Adipocyte (in vitro differentiated cells): ENCODE measurements at places on chromosomes 3 and 15.

GRCh38 chr3:178562143-178562946, 26.1 kb downstream of the KCNMB2 start:
- DNase-seq, result peak; percentile 34

GRCh38 chr15:57070674-57071073, 152.2 kb downstream of the TCF12 start:
- DNase-seq, result no peak

GRCh38 chr3:137165117-137165806, 207.5 kb downstream of the IL20RB start:
- no peak for DNase-seq

DNA sequence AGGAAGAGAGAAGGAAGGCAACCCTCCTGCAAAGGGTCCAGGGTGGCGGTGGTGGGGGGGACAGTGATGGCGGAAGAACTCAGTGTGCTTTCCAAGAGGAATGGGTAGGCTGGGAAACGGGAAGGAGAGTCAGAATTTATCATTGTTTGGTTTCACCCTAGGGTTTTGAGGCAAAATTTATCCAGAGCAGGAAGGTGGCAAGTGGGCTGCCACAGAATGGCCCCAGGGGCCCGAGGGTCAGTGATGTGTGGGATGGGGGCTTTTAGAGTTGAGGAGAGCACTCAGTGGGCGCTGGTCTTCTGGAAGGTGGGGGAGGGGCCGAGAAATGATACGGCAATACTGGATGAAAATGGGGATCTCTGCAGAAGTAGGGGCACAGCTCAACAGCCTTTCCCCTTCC, 581 bp downstream of the FAM131A start:
- no peak for DNase-seq

DNA sequence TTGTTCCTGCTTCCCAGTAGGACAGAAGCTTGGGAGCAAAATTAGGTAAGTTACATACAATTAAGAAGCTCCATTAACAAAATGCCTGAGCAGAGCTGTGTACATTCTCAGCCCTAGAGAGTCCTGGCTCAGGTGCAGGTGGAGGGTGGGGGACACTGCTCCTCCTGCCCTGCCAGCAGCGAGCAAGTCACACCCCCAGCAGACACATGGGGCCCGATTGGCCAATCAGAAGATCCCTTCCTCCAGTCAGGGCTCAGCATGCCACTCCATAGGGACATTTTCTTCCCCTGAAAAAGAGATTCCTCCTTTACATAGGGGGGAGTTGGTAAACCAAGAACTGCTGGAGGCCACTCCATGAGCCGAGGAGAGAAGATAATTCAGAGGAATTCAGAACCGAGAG, 62.1 kb downstream of the PLXNA1 start:
- no peak for DNase-seq

DNA sequence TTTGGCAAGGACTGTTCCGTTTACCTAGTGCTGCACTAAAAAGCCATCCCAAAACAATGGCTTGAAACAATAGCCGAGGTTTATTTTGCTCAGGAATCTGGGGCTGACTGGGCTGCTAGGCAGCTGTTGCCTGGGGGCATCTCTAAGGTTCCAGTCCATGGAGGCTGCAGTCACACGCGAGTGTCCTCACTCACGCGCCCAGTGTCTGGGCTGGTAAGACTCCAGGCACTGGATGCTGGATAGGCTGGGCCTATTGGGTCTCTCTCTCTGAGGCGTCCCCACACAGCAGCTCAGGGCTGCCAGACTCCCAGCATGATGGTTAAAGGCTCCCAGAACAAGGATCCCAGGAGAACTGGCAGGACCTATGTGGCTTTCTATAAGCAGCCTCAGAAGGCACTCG, 34.2 kb downstream of the ALS2CL start:
- peak; percentile 70 for DNase-seq

GRCh38 chr3:31777887-31778286, 203.2 kb downstream of the OSBPL10 start:
- DNase-seq, result no peak

GRCh38 chr15:68433551-68433950, 1.6 kb upstream of the ITGA11 start:
- DNase-seq, result no peak

DNA sequence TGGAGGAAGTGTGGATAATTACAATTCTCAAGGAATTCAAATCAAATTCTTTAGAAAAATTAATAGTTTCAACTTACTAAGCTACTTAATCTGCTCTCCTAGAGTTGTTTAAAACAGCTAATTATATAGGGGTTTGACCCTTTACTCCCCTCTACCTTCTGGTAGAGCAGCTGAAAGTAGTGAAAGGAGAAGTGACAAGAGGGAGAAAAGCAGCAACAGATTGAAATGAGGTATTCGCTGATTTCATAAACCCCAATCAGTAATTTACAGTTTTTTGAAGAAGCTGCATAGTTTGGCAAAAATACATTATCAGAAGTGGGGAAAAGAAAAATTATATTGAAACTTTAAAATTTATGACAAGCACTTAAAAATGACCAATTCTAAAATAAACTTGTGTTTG, 52.8 kb downstream of the ZMAT3 start:
- DNase-seq, result no peak

DNA sequence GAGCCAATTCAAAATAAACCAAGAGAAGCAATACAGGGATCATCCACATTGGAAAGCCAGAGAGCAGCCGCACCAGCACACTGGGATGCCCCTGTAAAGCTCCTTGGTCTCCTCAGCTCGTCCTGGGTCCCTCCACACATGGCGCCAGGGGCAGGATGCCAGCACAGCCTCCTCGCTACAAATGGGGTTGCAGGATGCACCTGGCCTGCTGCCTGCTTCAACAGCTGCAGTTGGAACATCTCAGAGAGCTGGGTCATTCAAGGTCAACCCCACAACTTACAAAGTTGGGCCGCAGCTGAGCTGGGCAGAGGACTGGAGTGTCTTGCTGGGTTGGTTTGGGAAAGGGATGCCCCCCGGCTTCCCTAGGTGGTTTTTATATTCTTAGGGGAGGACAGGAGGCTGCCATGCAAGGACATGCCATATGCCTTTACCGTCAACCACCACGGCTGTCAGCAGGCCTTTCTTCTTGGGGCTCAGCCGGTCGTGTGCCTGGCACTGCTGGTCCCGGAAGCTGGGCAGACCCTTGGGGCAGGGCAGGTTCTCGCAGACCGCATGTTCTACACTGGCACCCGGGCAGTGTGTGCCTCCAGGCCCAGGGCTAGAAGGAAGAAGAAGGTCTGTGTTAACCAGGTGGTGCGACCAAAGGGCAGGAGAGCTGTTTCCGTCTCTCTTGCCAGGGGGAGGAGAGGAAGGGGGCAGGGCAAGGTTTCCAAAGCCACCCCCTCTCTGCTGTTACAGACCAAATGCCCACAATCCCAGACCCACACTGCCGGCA, 225.2 kb downstream of the ADAMTS17 start:
- DNase-seq, result no peak

- DNase-seq, result no peak
Observed at GRCh38 chr3:34298653-34299052, 500.2 kb downstream of the PDCD6IP start.

DNA sequence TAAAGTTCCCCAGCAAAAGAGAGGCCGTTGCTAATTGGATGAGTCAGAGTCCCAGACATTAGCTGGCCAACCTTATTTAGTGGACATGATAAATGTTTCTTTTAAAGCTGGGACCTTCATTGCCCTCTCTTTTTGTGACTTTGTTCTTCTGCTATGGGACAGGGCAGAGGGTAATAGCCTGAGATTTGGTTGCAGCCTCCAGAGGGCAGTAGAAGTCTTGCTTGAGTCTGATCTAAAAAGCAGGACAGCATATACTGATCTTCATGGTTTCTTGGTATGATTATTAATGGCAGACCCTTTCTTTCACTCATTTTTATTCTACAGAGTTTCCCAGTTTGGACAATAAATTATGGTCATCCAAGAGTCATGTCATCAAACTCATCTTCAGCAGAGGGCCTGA, 25.1 kb upstream of the ZKSCAN7 start:
- DNase-seq, result peak; percentile 12

- DNase-seq, result no peak
Observed at GRCh38 chr3:122536632-122537001, 21.9 kb upstream of the KPNA1 start.

- DNase-seq, result no peak
Observed at GRCh38 chr15:56587686-56588085, 122.7 kb upstream of the MNS1 start.

DNA sequence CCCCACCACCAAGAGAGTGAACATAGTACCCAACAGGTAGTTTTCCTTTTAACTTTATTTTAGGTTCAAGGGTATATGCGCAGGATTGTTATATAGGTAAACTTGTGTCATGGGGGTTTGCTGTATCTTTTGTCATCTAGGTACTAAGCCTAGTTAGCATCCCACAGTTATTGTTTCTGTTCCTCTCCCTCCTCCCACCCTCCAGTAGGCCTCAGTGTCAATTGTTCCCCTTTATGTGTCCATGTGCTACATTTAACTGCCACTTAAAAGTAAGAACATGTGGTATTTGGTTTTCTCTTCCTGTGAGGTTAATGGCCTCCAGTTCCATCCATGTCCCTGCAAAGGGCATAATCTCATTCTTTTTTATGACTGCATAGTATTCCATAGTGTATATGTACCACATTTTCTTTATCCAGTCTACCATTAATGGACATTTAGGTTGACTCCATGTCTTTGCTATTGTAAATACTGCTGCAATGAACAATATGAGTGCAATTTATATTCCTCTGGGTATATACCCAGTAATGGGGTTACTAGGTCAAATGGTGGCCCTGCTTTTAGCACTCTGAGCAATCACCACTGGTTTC, 66.2 kb downstream of the ST3GAL6 start:
- no peak for DNase-seq

DNA sequence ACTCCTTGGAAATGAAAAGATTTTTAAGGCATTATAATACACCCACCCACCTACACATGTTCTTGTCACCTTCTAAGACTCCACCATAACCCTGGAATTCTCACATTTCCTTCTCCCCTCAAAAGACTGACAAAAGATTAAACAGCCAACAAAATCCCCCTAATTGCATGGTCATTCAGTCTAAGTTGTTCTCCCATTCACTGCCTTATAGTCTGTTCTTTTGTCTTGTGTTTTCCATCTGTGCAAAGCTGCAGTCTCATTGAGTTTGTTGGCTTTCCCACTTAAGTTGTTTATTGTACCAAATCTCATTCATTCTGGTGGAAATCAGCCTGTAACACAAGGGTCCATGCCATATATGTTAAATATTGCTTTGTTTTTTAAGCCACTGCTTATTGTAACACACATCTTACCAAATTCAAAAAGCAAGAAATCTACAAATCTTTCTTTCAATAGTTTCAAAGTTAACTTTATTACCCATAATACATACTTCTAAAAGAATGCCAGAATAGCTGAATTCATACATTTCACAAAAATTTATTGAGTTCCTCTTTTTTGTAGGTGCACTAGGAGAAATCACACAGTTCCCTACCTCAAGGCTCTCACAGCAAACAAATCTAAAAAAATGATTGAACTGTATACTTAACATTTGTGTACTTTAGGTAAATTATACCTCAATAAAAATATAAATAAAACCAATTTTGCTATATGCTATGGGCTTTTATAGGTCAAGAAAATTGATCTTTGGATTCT, 2.4 kb upstream of the RCN2 start:
- no peak for DNase-seq

- no peak for DNase-seq
Observed at GRCh38 chr3:26703519-26703918, 80.9 kb downstream of the LRRC3B start.

GRCh38 chr3:120173056-120173675, 78.9 kb upstream of the GSK3B start:
- no peak for DNase-seq

GRCh38 chr3:98972720-98973119, 71.2 kb upstream of the DCBLD2 start:
- no peak for DNase-seq

DNA sequence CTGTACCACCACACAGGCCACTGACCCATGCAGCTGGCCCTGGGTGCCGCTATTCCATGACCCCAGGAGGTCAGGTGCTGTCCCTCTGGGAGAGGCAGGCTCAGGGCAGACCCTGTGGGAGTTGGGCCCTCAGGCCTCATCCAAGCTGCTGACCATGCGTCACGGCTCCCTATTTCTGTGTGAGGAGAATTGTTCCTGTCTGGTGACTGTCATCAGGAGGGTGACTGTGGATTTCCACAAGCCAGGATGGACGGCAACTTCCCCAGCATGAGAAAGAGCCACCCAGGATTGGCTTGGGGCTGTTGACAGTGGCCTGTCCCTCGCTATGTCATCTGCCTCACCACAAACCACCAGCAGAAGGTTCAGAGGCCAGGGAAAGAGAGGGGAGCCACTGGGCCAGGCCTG, 41.4 kb downstream of the ZDHHC19 start:
- no peak for DNase-seq

DNA sequence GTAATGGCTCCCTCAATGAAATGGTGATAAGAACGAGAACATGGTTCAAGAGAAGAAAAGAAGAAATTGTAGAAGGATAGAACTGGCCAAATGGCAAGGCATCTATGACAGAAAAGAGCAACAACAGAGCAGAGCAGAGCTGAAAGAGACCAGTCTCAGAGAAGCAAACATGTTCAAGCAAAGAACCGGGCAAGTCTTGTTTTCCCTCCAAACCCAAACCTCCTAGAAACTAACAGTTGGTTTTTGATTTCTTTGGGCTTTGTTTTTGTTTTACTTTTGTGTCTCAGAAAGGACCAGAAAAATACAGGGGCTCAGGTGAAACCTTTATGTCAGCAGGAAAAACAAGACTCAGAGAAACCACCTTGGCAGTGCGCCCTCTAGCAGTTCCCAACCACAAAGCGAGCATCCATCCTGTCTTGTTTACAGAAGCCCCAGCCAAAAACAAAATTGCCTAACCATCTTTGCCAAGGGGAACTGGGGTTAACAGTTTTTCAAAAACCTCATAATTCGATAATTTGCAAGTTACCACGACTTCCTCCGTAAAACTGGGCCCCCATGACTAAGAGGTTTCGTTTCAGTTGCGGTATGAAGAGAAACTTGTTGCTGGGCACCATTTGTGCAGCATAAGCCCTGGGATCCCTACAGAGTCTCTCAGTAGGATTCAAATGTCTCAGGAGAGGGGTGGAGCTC, 159.2 kb upstream of the SLC24A5 start:
- no peak for DNase-seq

DNA sequence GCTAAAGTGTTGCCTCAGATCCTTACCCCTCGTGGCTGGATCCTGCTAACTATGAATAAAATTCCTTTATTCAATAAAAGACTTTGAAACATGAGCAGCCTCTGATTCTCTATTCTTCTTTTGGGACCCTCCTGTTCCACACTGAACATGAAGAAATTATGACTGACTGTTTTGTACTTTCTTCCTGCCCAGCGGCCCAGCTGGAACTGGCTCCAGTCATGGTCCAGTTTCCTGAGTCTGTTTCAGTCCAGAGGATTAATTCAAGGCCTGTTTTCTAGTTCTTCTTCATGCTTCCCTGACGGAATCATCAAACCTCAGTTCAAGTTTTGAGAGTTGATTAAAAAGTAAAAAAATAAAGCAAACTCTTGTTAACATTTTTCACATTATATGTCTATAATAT, 52.6 kb upstream of the CP start:
- peak; percentile 9 for DNase-seq

DNA sequence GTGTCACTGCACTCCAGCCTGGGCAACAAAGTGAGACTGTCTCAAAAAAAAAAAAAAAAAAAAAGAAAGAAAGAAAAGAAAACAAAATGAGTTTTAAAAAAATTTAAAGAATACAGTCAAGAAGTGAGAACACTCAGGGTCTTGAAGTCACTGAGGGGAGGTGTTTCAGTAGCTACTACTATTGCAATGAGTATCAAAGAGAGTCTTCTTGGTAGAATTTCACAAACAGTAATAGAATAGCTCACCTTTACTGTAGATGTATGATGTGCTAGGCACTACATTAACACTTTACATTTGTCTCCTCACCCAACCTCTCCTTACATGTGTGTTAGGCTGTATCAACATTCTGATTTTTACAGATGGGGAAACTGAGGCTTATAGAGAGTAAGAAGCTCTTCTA, 43.9 kb downstream of the EOMES start:
- DNase-seq, result no peak
